A549 treated with ZK216348 at 1 μM for 4 hours (cell line): ENCODE measurements at places on chromosomes 1 and 21. TPM values are rescaled to one million over a fixed set of nuclear protein-coding genes. Genes with fewer than 3 reads are reported as not detected.

Gene THEM5
- total RNA-seq = not detected in 5 replicates

Gene SIPA1L2
- 6.5 to 7.5 TPM (median 6.9 TPM) in 5 replicates for total RNA-seq

Gene AADACL3
- total RNA-seq = not detected in 5 replicates

Gene LCE1D
- total RNA-seq = not detected in 5 replicates

Gene NUP210L
- total RNA-seq = not detected in 5 replicates
